ENCODE measurements at places on chromosomes 5 and 9. TPM values are rescaled to one million over a fixed set of nuclear protein-coding genes. Genes with fewer than 3 reads are reported as not detected.

IRX2 gene
- not detected for total RNA-seq

SHOC1 gene
- 1.5 TPM for total RNA-seq

ORM2 gene
- total RNA-seq = 0.19 TPM

CEL gene
- total RNA-seq = 0.06 TPM

ZMAT2 gene
- 73.5 TPM for total RNA-seq

MARCOL gene
- total RNA-seq = not detected

MUSK gene
- not detected for total RNA-seq

GABBR2 gene
- 0.91 TPM for total RNA-seq

DNA sequence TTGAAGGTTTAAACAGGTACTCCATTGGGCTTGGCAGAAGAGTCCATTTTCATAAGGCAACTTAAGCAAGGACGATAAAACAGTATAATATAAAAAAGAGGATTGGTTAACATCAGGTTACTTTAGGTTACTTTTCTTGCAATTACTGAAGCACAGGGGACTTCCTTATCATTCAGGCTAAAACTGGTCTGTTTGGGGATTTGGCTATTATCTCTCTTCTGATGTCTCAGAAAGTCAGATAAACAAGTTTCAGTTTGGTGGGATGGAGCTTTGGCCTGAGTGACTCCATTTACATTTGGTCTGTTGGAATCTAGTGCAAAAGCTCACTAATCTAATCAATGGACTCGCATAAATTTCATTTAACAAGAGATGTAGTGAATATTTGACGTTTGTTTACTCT, 8.0 kb downstream of the GAPT start:
- DNase-seq = no peak

DNA sequence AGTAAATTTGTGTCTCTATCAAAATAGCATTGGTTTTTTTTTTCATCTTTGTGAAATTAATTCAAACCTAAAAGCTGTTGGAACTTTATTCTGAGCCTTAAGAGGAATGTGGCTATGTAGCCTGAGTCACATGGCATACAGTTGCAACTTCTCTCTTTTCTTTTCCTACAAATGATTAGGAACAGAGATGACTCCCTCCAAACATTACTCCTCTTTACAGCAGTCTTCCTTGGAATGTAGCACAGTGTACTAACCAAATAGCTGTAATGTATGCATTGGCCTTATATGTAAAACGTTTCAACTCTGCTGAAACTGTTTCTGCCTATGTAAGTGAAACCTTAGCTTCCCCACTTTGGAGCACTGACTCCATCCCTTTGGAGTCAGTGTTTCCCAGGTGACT, 100.9 kb upstream of the MAP1B start:
- no peak for DNase-seq

GRCh38 chr5:145936401-145937131, at the start of gene SH3RF2:
TSS of gene SH3RF2 (plus strand) at chr5:145936578. CDS start at chr5:145937929, 1,351 bp downstream.
- peak; percentile 90 for DNase-seq

DNA sequence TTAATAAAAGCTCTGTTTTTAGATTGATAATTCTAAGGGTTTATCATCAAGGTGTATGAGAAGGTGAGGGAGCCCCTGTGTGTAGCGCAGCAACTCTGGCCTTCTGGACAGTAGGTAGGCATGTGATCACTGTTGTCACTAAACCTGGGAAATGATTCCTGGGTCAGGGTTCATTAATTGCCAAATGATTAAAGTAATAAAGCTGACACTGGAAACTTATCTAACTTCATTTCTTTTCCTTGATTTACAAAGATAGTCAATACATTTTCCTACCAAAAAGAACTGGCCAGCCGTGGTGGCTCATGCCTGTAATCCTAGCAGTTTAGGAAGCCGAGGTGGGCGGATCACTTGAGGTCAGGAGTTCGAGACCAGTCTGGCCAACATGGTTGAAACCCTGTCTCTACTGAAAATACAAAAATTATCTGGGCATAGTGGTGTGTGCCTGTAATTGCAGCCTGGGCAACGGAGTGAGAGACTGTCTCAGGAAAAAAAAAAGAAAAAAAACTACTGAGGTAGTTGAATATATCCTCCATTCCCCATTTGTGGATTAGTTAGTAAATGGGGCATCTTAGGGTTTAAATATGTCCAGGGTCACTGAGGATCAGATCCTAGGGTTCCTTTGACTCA, 2.4 kb downstream of the EHMT1 start:
- DNase-seq = no peak

GRCh38 chr5:90696153-90696552, 137.6 kb downstream of the ADGRV1 start:
- no peak for DNase-seq

- DNase-seq = peak; percentile 74
Observed at GRCh38 chr9:97598461-97599288, 34.5 kb downstream of the TSTD2 start.

- DNase-seq = no peak
Observed at GRCh38 chr5:78001197-78001596, 225.1 kb upstream of the TBCA start.

DNA sequence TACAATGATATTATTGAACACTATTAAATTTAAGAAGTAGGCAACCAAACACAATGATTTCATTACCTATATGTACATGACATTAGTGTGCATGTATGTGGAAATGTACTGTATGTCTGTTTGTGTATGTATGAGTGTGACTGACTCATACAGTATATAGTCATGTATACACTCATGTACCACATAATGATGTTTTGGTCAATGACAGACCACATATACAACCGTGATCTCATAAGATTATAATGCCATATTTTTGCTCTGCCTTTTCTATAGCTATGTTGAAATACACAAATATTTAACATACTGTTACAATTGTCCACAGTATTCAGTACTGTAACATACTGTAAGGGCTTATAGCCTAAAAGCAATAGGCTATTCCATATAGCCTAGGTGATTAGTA, 19.7 kb downstream of the SVEP1 start:
- no peak for DNase-seq

DNA sequence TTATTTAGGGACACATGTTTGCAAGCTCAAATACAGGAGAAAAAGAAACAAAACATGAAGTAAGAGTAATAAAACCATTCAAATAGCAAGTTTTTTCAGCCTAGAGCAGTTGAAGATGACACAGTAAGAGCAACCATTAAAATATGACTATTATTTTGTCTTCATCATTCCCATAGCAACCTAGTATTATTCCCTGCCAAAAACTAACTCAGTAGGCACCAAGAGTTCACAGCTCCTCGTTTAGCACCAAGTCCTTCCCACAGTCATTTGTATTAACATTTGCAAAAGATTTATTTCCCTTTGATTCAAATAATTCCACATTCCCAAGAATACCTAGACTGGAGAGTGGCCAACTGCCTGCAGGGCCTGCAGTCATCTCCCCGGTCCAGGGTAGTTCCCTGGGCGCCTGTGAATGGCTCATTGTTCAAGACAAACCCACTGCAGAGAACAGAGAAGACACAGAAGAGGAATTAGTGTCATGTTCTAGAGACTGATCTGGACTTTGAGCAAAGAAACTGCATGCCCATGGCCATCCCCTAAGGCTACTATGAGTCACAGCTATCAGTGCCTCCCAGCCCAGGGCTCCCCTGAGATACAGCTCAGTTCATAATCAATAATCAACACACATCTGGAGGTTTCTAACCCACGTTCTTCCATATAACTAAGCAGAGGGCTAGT, 139.1 kb upstream of the MAP3K1 start:
- DNase-seq = no peak

GRCh38 chr5:132677682-132678400, 4.1 kb downstream of the IL4 start:
- DNase-seq = no peak

- DNase-seq = no peak
Observed at GRCh38 chr5:179227229-179227579, 118.1 kb downstream of the ADAMTS2 start.
